NCI-H1694 treated with DMSO at 0.1 percent for 48 hours (cell line): ENCODE measurements at places on chromosomes 6 and 20.

- DNase-seq, result no peak
These were observed 513.8 kb downstream of the CDKAL1 start for GRCh38 chr6:21048047-21048446.

- DNase-seq, result no peak
These were observed 395.4 kb upstream of the RGS17 start for GRCh38 chr6:153526479-153526878.

GRCh38 chr6:32933661-32934085, 7.2 kb downstream of the HLA-DMB start:
- DNase-seq, result peak; percentile 20

DNA sequence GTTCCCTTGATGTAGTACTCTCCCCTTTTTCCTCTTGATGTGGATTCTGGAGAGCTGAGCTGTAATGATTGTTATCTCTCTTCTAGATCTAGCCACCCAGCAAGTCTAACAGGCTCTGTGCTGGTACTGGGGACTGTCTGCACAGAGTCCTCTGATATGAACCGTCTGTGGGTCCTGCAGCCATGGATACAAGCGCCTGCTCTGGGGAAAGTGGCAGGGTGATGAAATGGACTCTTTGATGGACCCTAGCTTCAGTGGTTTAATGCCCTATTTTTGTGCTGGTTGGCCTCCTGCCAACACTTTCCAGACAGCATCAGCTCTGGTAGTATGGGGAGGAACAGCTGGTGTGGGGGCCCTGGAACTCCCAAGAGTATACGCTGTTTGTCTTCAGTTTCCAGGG, 216.3 kb downstream of the ADGRG6 start:
- DNase-seq, result no peak

DNA sequence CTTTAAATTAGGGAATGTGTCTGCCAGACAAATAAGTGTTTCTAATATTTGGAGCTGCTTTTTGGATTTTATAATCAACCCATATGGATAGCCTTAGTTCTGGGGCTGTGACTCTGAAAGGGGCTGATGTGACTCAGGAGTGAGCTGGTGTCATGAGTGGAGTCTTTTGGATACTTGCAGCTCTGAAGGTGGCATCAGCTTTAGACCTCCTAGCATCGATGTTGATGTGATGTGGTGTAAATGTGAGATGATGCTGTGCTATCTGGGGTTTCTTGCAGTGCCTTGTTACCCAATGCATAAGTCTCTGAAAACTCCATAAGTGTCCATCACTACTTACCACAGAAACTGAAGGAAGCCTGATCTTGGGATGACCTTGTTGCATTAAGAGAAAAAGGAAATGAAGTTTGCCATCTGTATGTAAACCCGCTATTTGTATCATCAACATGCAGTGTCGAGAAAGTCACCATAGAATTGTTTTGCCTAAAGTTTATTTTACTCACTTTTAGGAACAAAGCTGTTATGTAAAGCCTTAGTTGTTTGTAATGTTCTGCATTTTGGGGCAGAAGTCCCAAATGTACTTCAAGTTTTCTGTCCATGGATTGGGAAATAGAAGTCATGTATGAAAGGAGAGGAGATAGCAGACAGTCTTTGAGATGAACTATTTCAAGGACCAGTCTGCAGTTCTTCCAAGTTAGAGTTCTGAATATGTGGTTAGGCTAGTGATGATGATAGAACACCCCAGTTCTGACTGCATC, 8.0 kb downstream of the FOXO3 start:
- DNase-seq, result no peak

DNA sequence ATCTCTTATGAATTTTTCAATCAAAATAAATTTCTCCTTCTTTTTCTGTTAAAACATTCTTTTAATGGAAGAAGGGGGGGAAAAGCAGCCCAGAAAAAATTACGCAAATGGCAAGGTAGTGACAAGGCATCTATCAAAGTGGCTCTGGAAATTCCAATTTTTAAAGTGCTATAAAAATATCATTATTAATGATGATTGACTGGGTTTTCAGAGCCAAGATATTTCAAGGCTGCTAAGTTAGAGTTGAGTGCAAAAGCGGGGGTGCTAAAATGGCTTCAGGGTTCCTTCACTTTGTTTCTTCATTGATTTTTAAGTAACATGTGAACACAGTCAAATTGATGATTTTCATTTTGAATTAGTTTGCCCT, 171.6 kb upstream of the CITED2 start:
- no peak for DNase-seq

DNA sequence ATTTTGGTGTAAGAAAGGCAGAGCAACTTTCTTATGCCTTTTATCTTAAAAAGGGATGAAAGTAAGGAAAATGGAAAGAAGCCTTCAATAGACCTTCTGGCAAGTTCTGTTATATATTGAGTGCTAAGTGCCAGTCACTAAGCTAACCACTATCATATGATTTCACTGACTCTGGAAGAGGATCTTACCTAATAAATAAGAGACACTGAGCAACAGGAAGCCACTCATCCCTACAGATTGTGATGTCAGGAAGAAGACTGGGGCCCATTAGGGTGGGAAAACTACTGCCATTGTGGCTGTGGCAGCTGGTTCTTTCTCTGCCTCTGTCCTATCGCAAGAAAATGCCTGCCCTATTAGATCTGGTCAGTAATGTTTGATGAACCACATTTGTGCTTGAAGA, 89.6 kb downstream of the AIG1 start:
- DNase-seq, result no peak

GRCh38 chr20:10177326-10177725, 41.3 kb upstream of the SNAP25 start:
- peak; percentile 5 for DNase-seq

DNA sequence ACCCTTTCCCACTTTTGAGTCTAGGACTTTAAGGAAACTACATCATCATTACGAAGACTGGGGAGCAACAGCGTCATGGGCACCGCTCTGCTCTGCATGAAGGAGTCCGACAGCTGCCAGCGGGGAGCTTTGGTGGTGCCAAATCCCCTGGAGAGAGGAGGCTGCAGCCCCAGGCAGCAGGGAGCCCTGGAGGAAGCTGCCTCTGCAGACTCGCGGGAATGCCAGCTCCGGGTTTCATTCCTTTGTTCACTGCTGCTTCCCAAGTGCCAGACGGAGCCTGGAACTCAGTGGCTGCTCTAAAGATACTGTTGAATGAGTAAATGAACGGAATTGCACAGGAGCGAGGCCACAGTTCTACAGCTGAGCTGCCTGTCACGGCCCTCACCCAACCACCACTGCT, 196.5 kb upstream of the THBS2 start:
- DNase-seq, result no peak

DNA sequence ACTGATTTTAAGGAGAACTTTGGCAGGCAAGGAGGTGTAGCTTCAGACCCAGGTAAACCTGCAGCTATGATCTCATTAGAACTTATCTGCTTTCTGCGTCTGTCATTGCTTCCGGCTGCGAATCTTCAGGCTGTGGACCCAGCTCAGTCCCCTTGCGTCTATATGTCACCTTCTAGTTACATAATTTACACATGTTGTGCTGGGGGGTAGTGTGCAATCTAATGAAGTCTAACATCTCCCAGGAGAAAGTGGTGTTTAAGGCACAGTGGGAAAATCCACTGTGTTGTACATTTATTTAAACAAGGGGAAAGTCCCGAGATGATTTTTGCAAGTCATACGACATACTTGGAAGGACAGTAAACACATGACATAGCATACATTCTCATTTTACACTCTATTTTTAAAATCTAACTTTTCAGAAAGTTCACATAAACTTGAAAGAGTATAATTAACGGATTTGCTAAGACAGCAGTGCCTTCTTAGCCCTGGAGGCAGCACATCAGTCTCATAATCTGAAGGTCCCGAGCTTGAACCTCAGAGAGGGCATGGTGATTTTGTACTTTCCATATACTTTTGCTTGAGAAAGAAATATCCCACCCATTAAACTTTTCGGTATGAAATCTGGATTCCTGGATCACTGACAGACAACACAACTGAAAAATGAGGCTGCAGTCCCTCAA, 35.2 kb downstream of the GPX6 start:
- DNase-seq, result no peak

GRCh38 chr6:26550250-26550993, 12.3 kb downstream of the HMGN4 start:
- no peak for DNase-seq

- no peak for DNase-seq
These were observed 11.9 kb downstream of the ERMARD start for GRCh38 chr6:169763308-169763707.

DNA sequence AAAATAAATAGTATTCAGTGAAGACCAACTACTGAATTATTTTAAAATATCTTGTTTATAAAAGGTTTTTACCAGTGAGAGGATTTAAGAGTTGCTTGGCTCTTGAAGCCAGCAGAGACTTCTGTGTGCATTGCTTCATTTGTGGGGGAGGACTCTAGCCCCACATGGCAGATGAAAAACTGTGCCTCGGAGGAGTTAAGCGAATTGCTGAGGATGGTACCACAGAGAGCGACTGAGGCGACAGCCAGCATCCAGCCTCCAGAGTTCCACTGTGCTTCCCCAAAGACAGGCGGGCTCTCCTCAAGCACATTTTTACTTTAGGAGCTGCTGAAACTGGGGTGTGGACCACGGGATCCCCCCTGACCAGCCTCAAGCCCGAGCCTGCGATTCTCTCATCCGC, 80.7 kb downstream of the THBS2 start:
- no peak for DNase-seq
